Stimulated activated CD4-positive, alpha-beta T cell treated with anti-CD3 and anti-CD28 coated beads, Interleukin-2, amount 100 ng/mL, for 24 hours (primary cell): ENCODE measurements at places on chromosomes 7 and 10.

GRCh38 chr7:36535866-36536664 lies 146.4 kb downstream of the ANLN start:
- DNase-seq, result no peak

- DNase-seq, result no peak
Observed at GRCh38 chr7:134395604-134396003, 63.3 kb downstream of the AKR1B1 start.

GRCh38 chr7:128389618-128390329 lies 20.0 kb downstream of the IMPDH1 start:
- no peak for DNase-seq

DNA sequence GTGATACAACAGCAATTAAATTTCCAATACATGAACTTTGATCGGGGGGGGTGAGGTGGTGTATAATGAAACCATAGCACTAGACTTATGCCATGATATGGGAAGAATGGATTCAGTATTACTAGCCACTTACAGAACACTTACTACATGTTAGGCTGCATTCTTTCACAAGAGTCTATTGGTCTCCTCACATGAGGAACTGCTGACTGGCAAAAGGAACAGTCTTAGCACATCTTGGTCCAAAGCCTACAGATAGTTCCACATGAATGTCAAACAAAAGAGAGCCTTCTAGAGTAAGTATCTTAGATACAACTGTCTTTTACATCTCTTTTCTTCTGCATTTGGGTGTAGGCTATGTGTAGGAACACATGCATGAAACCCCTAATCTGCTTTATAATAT lies 115.9 kb upstream of the DNAJB12 start:
- no peak for DNase-seq

GRCh38 chr7:7265081-7266075 lies 83.0 kb downstream of the C1GALT1 start:
- DNase-seq, result no peak

DNA sequence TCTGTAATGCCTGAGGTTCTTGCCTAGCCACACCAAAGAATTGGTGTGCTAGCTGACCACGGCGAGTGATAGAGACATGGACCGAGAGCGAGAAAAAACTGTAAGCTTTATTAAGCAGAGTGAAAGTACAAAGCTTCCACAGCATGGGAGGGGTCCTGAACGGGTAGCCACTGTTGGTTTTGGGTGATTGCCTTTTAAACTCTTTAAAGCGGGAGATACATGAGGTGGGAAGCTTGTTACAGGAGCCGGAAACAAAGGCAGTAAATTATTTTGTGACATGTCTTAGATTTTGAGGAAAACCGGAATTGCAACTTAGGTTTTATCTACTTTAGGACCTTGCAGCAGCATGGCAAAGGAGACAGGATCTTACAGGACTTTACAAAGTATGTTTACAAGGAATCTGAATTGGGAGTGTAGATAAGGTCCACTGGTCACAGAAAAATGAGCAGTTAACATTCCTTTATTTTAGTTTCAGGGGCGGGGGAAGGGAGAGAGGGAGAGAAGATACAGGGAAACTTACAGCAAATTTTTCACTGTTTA lies 252.7 kb upstream of the MBL2 start:
- DNase-seq, result no peak
